ENCODE measurements at places on chromosomes 5 and 9. TPM values are rescaled to one million over a fixed set of nuclear protein-coding genes. Genes with fewer than 3 reads are reported as not detected.
A peak's percentile ranks its signal among the peaks of the same experiment; 100 is the strongest.

GRCh38 chr9:121059998-121060636 lies 10.0 kb upstream of the C5 start:
- peak; percentile 71 for DNase-seq

Gene DROSHA
- 44.1 TPM for total RNA-seq

DNA sequence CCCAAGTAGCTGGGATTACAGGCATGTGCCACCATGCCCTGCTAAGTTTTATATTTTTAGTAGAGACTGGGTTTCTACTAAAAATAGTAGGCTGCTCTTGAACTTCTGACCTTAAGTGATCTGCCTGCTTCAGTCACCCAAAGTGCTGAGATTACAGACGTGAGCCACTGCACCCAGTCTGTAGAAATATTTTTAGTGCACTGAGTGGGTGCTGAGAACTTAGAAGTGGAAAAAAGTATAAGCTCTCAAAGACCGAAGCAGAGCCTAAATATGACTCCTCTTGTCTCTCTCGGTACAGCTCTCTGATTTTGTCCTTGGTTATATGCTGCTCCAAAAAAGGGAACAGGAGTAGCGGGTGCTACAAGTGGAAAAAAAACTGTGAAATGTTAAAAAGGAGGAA lies 353.8 kb upstream of the IZUMO3 start:
- DNase-seq: no peak

GRCh38 chr5:10466446-10467073 lies 24.9 kb downstream of the ROPN1L start:
- DNase-seq: no peak

Gene MEGF10
- total RNA-seq: 15.5 TPM

GRCh38 chr5:172123269-172123692 lies 64.7 kb downstream of the STK10 start:
- DNase-seq: no peak

GRCh38 chr9:89436326-89436725 lies 61.6 kb downstream of the SEMA4D start:
- no peak for DNase-seq

- DNase-seq: no peak
Measured at GRCh38 chr5:89133975-89134374, 251.0 kb upstream of the MEF2C start.

GRCh38 chr9:130693101-130693425 lies 517 bp upstream of the EXOSC2 start:
- no peak for DNase-seq

- no peak for DNase-seq
Measured at GRCh38 chr9:14402583-14402982, 88.6 kb upstream of the NFIB start.

DNA sequence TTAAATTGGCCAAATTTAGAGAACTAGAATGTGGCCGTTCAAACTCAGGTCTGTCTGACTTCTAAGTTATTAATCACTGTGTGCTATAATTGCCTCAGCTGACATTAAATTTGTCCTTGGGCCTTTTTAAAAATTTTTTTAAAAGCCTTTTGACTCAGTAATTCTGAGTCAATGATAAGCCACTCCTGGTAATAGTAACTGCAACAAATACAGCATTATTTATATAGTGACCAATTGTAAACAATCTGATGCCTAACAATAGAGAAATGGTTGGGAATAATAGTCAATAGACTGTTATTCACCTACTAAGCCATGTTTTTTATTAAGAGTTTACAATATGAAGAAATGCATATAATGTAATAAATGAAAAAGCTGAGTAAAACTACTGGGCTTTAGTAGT lies 70.9 kb upstream of the FSD1L start:
- DNase-seq: no peak

Gene LVRN
- total RNA-seq: 0.41 TPM

- DNase-seq: no peak
Measured at GRCh38 chr9:128556926-128557634, 4.7 kb downstream of the SPTAN1 start.

- no peak for DNase-seq
Measured at GRCh38 chr9:137470785-137471184, 11.7 kb upstream of the NSMF start.

DNA sequence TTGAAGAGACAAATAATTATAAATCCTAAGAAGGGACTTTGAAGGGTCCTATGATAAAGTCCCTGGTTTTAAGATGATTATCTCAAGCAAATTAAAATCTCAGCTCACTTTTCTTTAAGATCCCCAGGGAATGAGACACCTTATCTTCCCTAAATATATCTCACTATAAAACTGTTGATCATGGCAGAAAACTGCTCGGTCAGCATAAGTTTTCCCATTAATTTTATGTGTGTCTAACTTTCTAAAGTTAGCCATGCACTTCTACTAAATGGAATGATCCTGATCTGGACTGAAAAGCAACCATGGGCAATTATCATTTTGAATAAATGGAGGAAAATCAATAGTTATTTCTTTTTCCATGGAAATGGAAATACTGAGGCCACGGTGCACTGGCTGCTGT lies 314.5 kb downstream of the TRPM3 start:
- DNase-seq: no peak

DNA sequence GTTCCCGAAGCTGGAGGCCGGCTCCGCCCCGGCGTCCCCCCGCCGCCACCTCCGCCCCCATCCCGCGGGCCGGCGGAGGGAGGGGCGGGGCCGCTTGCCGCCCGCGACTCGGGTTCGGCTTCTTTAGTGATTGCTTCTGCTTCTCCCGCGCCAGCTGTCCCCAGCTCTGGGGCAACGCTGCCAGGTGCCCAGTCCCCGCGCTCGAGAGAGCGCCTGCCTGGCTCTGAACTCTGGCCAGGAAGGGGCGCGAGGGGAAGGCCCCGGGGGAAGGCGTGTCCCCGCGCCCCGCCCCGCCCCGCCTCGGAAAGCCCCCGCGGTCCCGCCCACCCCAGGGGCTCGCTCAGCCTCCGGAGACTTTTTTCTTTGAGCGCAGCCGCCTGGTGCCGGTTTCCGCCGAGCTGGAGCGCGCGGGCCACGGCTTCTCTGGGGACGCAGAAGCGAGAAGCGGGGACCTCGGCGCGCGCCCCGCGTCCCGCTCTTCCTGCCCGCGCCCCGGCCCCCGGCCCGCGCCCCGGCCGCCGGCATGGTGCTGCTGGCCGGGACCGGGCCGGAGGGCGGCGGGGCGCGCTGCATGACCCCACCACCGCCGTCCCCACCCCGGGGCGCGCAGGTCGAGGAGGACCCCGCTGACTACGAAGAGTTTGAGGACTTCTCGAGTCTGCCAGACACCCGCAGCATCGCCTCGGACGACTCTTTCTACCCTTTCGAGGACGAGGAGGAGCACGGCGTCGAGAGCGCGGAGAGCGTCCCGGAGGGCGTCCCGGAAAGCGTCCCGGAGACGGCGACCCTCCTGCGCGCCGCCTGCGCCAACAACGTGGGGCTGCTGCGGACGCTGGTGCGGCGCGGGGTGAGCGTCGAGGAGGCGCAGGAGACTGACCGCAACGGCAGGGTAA lies at the start of gene ANKRD33B:
Gene ANKRD33B, plus strand, starts transcription at position 126 of the 893 bp plus-strand sequence. Its CDS starts 398 bp downstream, at position 524.
- DNase-seq: no peak

DNA sequence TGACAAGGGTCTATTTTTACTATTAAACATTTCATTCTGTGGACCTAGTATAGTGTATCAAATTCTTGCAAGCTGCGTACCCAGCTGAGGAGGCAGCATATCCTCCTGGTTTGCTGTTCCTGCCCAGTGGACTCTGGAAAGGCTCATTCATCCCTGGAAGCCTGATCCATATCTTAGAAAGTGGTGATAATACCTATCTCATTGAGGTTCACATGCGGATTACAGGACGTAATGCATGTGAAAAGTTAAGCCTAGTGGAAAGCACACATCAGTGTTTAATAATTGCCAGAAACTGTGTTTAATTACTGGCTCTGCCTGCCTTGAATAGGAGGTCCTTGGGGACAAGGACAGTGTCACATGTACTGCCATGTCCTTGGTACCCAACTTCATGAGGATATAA lies 132.0 kb downstream of the FGF10 start:
- no peak for DNase-seq

Gene TXNDC8
- not detected for total RNA-seq

Gene CNTNAP3
- 10.9 TPM for total RNA-seq

GRCh38 chr9:94745806-94746540 lies 19.5 kb downstream of the AOPEP start:
- no peak for DNase-seq

Gene PLPP6
- 6.1 TPM for total RNA-seq

DNA sequence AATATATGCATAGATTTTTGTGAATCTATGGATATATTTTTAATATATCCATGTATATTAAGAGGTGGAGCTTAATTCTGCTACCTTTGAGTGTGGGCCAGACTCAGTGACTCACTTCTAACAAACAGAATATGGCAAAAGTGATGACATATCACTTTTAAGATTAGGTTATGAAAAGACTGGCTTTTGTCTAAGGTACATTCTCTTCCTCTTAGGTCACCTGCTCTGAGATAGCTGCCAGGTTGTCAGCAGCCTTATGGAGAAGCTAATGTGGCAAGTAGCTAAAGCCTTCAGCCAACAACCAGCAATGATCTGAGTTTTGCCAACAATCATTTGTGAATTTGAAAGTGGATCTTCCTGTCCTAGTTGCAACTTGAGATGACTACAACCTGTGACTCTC lies 83.8 kb downstream of the ANKRD31 start:
- no peak for DNase-seq

Gene PCDHA3
- total RNA-seq: 0.05 TPM

- no peak for DNase-seq
Measured at GRCh38 chr5:149563466-149563865, 12.2 kb upstream of the CSNK1A1 start.

GRCh38 chr5:53249529-53250200 lies 140.1 kb upstream of the MOCS2 start:
- no peak for DNase-seq

DNA sequence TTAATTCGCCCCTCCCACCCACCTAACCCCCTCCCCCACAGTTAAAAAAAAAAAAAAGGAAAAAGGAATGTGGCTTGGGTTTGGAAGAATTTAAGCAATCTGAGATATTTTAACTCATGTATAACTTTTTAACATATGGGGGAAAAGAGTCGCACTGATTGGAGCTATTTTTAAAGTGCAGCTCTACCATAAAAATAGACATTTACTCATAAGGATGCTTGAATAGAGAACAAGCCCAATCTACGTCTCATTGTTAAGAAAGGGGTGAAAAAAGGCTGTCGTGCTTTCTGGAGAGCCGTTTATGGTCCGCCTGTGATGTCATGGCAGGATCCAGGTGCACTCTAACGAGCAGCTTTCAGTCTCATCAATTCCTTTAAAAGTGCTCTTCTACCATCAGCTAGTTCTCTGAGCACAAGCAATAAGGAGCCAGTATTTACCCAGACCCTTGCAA lies 142.4 kb downstream of the ELAVL2 start:
- DNase-seq: no peak

- no peak for DNase-seq
Measured at GRCh38 chr5:61590473-61590872, 258.4 kb downstream of the ZSWIM6 start.

GRCh38 chr9:125913551-125913950 lies 166.4 kb downstream of the PBX3 start:
- DNase-seq: no peak

Gene GLE1
- total RNA-seq: 14.4 TPM

DNA sequence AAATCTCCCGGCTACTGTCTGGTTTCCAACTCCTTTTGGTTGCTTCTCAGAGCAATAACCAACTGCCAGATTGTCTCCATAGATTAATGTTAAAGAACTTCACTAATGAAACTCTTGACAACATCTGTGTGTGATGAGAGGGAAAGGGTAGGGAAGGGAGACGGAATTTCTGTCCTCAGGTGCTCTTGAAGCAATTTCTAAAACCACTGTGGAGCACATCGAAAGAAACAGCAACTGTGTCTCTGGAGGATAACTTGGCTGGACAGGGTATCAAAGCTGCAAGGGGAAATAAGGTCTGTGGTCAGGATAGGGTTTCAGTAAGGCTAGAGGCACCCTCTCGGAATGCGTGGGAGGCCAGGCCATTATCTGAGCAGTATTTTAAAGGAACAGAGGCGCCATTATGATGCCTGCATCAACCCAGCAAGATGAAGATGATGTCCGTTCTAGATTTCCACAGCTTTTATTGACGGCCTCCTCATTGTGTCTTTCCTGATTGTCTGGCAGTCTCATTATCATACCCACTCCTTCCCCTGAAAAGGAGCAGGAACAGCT lies 76.6 kb downstream of the RORB start:
- no peak for DNase-seq

Gene CDH6
- 22.1 TPM for total RNA-seq

Gene MEIKIN
- not detected for total RNA-seq

DNA sequence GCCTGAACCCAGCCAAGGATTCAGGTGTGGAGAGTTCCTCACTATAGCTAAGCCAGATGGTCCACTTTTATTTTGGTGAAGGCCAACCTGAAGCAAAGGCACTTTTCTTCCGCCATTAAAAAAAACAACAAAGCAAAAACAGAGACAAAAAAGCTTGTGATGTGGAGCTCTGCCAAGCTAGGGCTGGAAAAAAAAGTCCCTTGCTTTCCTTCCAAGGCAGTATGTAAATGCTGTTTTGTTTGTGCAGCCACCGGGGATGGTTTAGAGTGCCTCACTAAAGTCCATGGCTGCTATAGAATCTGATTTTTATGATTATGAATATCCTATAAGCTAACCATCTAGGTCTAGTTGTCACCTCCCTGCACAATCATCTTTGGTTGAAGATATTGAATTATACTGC lies 14.9 kb downstream of the MEGF10 start:
- DNase-seq: no peak

GRCh38 chr5:88782571-88782970 lies 100.4 kb downstream of the MEF2C start:
- no peak for DNase-seq
